ENCODE measurements at places on chromosomes 4 and X.

- DNase-seq = no peak
Measured at GRCh38 chr4:184846531-184846930, 20.8 kb upstream of the ACSL1 start.

DNA sequence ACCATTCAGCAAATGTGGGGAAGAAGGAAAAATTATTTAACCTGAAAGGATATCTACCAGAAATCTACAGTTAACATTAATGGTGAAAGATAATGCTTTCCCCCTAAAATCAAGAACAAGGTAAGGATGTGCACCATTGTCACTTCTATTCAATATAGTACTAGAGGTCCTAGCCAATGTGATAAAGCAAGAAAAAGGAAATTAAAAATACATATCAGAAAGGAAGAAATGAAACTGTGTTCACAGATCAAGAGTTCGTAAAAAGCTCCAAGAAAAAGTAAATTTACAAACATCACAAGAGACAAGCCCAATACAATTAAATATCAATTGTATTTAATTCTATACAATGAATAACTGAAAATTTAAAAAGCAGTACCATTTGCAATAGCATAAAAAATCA is 57.6 kb downstream of the CNOT6L start:
- no peak for DNase-seq

GRCh38 chrX:39840133-39840532 is 257.6 kb downstream of the BCOR start:
- DNase-seq = no peak

DNA sequence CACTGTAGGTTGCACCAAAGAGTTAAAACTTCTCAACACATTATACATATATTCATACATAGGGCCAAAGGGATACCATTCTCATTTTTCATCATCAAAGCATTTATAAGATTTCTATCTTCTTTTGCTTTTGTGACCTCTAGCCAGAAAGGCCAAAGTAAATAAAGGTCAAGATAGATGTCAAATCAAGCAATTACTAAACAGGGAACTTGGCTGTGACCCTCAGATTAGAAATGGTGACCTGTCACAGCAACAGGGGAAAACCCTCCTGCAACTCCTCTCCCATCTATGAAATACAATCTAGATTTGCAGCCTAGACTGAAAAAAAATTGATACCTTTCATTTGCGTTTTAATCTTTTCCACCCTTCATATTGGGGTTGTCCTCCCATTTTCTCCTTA is 225.6 kb upstream of the FAM241A start:
- DNase-seq = no peak

GRCh38 chr4:74624351-74625151 is 169.8 kb downstream of the BTC start:
- DNase-seq = no peak

DNA sequence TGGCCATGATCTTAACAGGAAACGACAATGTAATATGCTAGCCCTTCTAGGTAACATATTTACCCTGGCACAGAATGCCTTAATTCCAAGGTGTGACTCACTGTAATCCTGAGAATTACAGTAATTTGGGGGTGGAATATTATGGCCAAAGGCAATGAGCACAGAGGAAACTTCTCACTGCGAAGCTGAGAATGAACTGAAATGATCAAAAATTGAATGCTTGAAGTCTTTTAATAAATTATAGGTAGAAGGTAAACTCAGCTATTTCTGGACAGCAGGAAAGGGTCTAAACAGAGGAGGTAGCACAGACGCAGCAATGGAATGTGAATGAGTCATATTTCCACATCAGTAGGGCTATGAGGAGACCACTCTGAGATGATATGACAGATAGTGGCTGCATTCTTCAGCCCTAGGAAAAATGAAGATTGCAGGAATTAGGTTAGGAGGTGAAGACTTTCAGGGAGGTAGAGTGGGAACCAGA is 312.6 kb downstream of the PACRGL start:
- no peak for DNase-seq
